DMS 273 treated with DMSO at 0.1 percent for 48 hours (cell line): ENCODE measurements at places on chromosomes 1 and 21.
A peak's percentile ranks its signal among the peaks of the same experiment; 100 is the strongest.

- DNase-seq: no peak
These were observed 1.8 kb downstream of the PLPP3 start for GRCh38 chr1:56577406-56578137.

- DNase-seq: no peak
These were observed 51.9 kb upstream of the PRRC2C start for GRCh38 chr1:171433451-171433850.

- no peak for DNase-seq
These were observed 54.9 kb downstream of the WDR64 start for GRCh38 chr1:241706967-241707366.

- no peak for DNase-seq
These were observed 12.3 kb downstream of the BTG2 start for GRCh38 chr1:203317429-203318228.

GRCh38 chr1:225652729-225653462 is at the start of gene ENAH:
Gene ENAH (minus strand): TSS chr1:225653123. CDS start chr1:225652690, 433 bp downstream.
- peak; percentile 51 for DNase-seq
